ENCODE measurements at places on chromosomes 7 and 10.

GRCh38 chr7:38102507-38102906 lies 75.5 kb upstream of the STARD3NL start:
- DNase-seq = peak; percentile 1

- DNase-seq = no peak
Observed at GRCh38 chr7:67901808-67902480, 905.3 kb downstream of the TYW1 start.

DNA sequence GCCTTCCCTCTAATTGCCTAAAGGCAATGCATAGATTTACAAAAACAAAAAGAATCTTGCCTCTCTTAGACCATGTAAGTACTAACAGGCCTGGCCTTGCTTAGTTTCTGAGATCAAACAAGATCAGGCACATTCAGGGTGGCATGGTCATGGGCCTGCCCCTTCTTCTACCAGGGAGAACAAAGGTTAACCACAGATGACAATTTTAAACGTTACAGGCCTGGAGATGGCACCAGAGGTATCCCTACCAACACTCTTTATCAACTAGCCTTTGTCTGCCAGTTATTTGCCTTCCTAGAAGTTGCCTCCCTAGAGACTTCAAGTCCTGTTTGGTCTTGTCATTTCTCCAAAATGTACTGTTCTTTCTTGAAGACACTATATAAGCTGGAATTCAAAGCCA lies 252.6 kb downstream of the DOCK4 start:
- no peak for DNase-seq

- no peak for DNase-seq
Observed at GRCh38 chr7:23679898-23680413, at the start of gene FAM221A. Gene FAM221A, plus strand, starts transcription at chr7:23680199. Its CDS starts 20 bp downstream, at chr7:23680219.

- DNase-seq = no peak
Observed at GRCh38 chr7:43664681-43665080, 64.6 kb downstream of the COA1 start.

- DNase-seq = no peak
Observed at GRCh38 chr10:43305876-43306275, 39.0 kb upstream of the RASGEF1A start.

DNA sequence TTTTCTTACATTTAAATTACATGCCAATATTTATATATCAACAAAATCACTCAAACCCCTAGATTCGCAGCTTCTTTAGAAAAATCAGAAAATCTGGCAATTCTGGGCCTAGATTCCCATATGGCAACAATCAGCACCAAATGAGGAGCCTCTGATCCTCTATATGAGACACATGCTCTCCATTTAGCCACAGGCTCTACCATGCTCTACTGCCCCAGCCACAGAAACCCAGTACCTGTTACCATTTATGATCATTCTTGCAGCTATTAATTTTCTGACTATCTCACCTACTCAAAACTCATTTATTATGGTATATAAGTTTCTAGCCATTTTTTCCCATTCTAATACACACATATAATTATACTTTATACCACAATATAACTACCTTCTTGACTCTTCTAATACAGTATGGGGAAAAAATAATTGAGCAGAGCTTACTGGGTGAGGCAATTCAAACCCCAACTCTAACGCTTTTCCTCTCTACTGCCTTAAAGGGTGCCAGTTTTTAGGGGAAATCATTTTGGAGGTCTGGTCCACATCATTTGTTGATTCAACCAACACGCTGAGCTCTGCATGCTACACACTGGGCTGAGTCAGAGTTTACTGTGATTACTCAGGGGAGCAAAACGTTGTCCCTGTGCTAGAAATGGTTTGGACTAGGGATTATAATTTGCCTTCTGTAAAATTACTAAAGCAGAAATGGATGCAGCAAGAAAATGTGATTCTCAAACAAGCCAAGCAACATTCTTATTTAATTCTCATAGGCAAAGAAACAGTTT lies 11.6 kb downstream of the PDLIM1 start:
- DNase-seq = peak; percentile 38
